Activated T-cell treated with anti-CD3 and anti-CD28 coated beads, Interleukin-2, amount 50 U/mL, for 72 hours (primary cell): ENCODE measurements at places on chromosomes 3 and 15.

- no peak for DNase-seq
Observed at GRCh38 chr3:47007001-47007400, 27.5 kb downstream of the NBEAL2 start.

GRCh38 chr3:131900891-131901290 lies 133.9 kb downstream of the CPNE4 start:
- DNase-seq: no peak

GRCh38 chr3:57078344-57078634 lies 17.8 kb downstream of the SPATA12 start:
- no peak for DNase-seq

DNA sequence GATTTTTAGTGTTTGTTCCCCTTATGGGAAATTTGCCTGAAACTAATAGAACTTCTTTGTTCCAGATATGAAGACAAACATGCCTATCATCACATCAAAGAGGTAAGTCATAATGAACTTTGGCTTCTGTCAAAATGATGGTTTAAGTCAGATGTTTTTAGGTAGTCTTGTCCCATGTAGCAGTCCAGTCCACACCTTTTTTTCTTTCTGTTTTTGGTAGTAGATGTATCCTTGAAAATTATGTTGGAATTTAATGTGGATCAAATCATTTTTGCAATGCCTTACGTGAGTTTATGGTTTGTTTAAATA lies 12.1 kb downstream of the TSEN2 start:
- DNase-seq: no peak

- no peak for DNase-seq
Observed at GRCh38 chr3:44963571-44964325, 12.2 kb downstream of the ZDHHC3 start.

DNA sequence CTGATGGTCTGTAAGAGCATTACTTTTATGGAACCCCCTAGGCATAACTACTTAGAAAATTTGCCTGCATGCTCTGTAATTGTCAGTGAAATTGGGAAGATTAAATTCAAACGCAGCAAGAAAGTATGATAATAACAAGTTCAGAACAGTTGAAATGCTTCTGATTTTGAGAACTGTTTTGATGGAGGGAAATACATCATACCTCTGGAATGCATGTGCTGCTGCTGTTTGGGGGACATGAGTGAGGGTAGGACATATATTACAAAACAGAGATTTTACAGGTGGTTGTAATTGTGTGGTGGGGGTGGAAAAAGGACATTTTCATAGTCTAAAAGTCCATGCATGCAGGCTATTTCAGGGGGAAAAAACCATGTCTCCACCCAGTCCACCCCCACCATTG lies 135.0 kb upstream of the DPH6 start:
- no peak for DNase-seq

DNA sequence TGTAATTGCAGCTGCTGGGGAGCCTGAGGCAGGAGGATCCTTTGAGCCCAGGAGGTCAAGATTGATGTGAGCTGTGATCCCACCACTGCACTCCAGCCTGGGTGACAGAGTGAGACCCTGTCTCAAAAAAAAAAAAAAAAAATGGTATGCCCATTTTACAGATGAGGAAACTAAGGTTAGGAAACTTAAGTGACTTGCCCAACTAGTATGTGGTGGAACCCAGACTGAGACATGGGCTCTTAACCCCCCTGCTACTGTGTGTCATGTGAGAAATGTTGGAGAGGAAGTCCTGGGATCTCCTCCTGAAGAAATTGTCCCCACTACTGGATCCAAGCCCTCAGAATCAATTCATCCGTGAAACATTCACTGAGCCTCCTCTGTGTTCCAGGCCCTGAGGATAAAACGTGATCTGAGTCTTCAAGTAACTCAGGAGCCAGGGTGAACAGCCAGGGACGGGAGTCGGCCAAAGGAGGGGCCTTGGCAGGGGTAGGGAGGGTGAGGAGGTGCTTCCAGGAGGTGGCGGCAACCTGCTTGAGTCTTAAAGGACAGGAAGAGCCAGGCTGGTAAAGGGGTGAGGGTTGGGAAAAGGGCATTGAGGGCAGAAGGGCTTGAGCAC lies 19.6 kb upstream of the RNU6-1 start:
- DNase-seq: no peak

DNA sequence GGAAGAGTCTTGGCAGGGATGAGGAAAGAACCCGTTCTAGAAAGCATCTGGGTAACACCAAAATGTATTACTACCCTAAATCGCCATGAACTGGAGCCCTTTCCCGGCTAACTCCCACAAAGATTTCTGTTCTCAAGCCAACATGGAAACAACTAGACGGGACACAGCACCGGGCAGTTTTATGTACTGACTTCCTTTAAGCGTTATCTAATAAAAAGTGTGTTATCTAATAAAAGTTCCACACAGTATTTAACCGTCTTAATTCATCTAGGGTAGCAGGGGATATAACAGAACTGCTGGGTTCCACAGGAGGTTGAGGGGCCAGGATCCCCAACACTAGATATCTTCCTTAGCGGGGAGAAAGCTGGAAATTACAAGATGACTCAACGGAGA lies 347 bp upstream of the C3orf62 start:
- no peak for DNase-seq

- no peak for DNase-seq
Observed at GRCh38 chr3:127388427-127388826, 100.6 kb upstream of the PRR20G start.

DNA sequence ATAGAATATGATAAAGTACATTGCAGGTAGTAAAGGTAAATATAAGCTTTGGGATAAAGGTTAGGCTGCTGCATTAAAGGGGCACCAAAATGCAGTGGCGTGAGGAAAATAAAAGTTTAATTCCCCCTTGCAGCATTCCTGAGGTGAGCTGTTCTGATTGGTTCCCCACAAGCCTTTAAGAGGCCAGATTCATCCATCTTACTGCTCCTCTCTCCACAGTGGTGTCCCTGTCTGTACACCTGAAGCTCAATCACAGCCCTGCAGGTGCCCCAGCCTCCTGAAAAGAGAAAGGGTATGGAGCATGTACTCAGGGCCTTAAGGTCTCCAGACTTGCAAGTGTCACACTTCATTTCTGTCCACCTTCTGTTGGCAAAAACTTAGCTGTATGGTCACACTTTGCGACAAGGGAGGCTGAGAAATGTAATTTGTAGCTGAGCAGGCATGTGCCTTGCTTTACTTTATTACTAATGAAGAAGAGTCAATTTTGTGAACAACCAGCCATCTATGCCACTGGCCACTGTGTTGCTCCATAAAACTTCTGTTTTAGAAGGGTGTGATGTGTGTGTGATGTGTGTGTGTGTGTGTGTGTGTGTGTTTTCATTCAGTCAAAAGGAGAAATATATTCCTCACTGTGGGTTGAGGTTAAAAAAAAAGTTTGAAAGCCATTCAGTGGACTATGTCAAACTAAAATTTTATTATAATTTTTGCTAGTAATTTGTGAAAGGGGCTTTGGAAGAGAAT lies 12.8 kb downstream of the LACTB start:
- no peak for DNase-seq

- DNase-seq: no peak
Observed at GRCh38 chr15:62665449-62665848, 377.1 kb upstream of the TPM1 start.

- no peak for DNase-seq
Observed at GRCh38 chr3:151350656-151351055, 21.3 kb upstream of the P2RY13 start.

DNA sequence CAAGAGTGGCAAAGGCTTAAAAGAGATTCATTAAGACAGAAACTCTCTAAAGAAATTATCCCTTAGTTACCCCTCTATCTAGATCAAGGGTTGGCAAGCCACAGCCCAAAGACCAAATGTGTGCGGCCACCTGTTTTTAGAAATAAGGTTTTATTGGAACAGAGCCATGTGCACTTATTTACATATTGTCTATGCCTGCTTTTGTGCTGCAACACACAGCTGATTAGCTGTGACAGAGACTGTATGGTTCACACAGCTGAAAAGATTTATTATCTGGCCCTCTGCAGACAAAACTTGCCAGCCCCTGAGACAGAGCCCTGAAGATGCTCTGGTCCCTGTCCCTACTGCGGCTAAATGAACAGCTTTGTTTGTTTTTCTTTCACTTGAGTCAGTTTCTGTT lies 88.1 kb downstream of the ADAMTS9 start:
- DNase-seq: no peak

GRCh38 chr15:65087411-65087810 lies 10.9 kb downstream of the KBTBD13 start:
- DNase-seq: no peak

- no peak for DNase-seq
Observed at GRCh38 chr3:114079761-114080160, 23.2 kb downstream of the QTRT2 start.

DNA sequence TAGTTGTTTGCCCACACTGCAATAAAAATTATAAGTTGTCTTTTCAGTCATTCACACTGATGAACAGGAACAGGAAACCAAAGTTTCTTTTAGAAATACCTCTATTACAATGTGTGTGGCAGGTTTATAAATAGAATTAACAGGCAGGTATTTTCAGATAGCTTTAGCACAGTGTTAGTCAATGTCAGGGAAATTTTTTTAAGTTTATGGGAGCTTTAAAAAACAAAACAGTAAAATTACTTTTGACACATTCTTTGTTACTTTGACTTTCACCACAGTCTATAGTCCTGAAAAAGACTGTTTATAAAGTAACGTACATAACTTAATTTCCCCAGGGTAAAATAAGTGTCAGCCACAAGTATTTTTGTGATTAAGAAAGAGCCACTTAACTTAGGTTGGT lies 38.1 kb downstream of the SERPINI1 start:
- no peak for DNase-seq

GRCh38 chr15:46855388-46855787 lies 861.9 kb upstream of the SEMA6D start:
- no peak for DNase-seq

- no peak for DNase-seq
Observed at GRCh38 chr15:86872782-86873181, 793.1 kb downstream of the AGBL1 start.

DNA sequence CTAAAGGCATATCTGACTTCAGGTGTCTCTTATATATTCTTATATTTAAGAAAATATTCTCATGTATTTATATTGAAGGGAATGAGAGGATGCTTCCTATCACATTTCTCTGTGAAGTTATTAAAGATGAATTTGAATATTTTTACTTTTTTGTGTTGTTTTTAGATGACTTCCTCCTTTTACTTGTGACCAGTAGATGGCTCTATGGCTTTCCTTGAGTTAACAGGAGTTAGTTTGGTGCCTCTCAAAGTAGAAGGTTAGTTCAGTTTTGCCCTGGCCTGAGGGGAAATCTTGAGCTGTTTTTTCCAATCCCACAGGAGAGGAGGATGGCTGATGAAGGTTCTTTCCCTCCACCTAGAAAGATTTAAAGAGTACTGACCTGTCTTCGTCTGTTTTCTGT lies 80.7 kb downstream of the SQOR start:
- DNase-seq: no peak

DNA sequence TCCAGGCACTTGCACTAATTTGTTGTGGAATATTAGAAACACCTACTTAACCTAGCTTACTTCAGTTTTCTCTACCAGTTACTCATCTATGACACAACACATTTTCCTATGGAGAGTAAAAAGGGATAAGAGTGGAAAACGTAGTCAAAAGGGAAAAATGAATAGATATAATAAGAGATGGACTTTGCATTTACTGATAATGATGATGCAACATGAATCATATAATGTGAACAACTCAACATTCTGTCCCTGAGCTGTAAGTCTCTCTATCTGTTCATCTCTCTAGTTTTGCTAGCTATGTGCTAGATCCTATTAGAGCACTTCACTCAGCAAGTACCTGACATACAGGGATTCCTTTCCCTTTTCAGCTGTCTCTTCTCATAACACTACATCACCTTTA lies 627.1 kb downstream of the AGBL1 start:
- no peak for DNase-seq

GRCh38 chr3:16998236-16998923 lies 113.6 kb downstream of the PLCL2 start:
- no peak for DNase-seq

- DNase-seq: no peak
Observed at GRCh38 chr15:59224474-59224873, 17.8 kb downstream of the LDHAL6B start.

DNA sequence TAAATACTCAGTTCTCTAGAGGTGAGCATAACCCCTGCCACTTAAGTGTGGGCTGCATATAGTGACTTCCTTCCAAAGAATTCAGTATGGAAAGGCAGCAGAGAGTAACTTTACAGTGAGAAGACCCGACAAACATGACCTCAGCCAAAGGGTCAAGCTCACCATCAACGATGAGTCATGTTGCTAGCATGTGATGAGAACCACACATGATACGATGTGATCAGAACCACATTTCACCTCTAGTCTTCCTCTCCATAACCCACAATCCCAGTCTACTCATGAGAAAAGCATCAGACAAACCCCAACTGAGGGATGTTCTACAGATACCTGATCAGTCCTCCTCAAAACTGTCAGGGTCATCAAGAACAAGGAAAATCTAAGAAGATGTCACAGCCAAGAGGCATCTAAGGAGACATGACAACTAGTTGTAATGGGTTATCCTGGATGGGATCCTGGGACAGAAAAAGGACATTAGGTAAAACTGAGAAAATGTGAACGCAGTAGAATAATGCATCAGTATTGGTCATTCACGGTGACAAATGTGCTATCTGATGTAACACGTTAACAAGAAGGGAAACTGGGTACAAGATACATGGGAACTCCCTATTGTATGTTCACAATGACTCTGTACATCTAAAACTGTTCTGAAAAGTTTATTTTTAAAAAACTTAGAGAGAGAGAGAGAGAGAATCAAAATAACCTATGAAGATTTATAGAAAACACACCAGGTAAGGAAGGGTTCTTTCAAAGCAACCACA lies 28.3 kb downstream of the SEC61A1 start:
- DNase-seq: no peak

- DNase-seq: no peak
Observed at GRCh38 chr15:40239404-40239692, 485 bp downstream of the PAK6 start.

- no peak for DNase-seq
Observed at GRCh38 chr15:39591141-39591895, 10.4 kb downstream of the THBS1 start.

DNA sequence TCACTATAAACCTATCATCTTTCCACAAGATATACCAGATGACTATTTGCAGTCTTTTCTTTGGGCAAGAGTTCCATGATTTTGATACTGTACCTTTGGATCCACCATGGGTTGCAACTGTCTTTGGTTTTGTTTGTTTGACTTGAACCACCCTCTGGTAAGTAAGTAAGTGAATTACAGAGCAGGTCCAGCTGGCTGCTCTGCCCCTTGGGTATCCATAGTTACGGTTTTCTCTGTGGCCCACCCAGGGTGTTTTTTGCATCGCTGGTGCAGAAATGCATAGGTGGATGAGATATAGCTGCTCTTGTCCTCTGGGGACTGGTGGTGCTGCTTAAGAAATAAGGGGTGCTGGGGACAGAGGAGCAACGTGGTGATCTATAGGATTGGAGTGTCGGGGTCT lies 33.8 kb downstream of the CHDH start:
- no peak for DNase-seq
